ENCODE measurements at places on chromosomes 1 and 21.

DNA sequence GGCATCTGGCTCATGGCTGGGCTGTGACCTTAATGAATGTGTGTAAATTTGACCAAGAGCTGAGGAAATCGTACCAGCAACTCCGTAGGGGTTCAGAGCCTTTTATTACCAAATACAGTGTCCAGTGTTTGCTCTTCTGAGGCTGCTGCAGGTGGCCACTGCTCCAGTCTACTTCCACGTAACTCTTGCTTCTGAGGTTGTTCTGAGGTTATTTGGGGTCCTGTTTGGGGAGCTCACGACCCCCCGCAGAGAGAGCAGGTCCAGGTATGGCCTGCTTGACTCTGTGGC is 33.6 kb downstream of the MAN1C1 start:
- DNase-seq = no peak

GRCh38 chr21:39531064-39531463 is 79.3 kb downstream of the SH3BGR start:
- DNase-seq = no peak

- no peak for DNase-seq
Observed at GRCh38 chr1:228085287-228085951, 2.9 kb downstream of the ARF1 start.

DNA sequence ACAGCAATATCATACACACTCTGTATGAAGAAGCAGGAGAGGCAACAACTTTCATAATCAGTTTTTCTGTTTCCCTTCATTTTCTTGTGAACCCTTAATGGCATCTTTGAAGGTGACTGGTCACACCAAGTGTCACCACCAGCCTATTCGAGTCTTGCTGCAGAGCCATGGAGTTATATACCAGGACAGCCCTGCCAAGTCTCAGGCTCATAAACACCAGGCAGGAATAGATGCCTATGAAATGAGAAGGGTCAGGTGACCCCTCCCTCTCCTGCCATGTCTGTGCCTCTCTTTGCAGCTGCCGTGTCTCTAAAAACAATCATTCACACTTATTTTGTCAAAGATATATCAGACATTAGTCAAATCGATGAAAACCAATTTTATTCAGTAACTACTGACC is 28.0 kb downstream of the NECAP2 start:
- DNase-seq = no peak

DNA sequence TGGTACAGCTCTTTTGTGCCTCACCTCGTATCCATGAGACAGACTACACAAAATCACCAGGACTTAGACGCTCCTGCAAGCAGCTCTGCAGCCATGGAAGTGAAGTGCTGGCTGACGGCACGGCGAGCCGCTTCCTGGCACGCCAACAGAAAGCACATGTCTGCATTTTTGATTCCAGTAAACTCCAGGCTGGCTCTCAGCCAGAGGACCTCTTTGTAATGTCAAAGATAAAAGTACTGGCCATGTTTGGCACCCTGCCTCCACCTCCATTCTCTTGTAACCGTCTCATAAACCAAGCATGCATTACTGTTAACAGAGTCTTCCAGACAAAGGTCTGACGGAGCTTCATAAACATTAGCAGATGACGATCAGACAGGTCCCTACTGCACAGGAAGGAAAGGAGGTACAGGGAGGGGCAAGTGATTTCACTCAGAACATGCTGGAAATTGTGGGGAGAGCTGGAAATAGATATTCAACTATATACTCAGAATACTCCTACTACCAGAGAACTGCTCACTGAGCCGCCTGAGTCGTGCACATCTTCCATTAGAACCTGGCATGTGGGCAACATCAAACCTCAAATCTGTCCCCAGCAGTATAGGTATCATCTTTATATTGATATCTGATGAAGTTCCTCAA is 632.0 kb downstream of the SMYD3 start:
- DNase-seq = peak; percentile 63

DNA sequence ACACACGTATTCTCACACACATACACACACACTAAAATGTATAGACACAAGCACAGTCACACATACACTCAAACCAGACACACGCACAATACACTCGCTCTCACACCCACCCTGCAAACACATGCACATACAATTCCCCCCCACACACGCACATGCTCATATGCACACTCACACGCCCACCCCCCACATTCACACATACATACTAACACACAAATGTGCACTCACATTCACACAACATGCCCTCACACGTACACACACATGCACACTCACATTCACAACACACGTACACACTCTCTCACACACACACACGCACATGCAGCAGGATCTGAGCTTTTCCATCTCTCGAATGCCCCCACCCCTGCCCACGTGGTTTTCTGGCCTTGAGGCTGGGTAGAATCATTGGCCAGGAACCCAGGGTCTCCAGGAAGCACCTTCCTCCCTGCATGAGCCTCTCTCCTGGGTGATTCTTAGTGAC is 589.7 kb downstream of the PTPRU start:
- no peak for DNase-seq

GRCh38 chr1:27872802-27873551 is 633 bp downstream of the THEMIS2 start:
- no peak for DNase-seq

DNA sequence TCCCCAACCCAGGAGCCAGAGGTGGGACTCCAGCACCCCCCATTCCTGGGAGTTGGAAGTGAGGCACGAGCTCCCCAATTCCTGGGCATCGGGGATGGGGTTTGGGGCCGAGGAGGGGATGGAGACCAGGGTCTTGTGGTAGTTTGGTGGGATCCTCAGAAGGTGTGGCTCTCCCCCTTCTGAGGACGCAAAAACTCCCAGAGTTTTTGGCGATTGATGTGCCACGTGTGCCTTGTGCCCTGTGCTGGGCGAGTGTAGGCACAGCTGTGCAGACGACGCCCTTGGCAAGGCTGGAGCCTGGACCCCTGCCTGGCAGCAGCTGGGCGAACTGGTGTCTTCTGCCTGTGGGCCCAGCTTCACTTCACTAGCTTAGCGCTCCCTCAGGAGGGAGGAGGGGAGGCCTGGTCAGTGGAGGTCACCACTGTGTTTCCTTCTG is 2.6 kb downstream of the GUK1 start:
- DNase-seq = peak; percentile 49

- no peak for DNase-seq
Observed at GRCh38 chr1:29542548-29542947, 306.2 kb downstream of the PTPRU start.

DNA sequence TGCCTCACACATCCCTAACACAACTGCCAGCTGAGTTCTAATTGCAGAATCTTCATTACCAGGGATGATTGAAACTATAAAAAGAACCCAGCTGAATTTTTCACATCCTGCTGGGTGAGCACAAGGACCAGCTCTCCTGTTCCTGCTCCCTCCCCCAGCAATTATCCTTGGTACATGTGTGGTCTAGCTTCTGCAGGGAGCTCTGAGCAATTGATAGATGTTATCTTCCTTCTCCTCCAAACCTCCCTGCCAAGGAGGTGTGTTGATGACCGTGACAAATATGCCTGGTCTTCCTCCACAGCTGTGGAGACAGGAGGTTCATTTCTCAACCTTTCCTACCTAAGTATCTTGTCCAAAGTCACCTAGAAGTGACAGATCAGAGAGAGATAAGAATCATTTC is 65.3 kb upstream of the MAN1A2 start:
- DNase-seq = no peak

DNA sequence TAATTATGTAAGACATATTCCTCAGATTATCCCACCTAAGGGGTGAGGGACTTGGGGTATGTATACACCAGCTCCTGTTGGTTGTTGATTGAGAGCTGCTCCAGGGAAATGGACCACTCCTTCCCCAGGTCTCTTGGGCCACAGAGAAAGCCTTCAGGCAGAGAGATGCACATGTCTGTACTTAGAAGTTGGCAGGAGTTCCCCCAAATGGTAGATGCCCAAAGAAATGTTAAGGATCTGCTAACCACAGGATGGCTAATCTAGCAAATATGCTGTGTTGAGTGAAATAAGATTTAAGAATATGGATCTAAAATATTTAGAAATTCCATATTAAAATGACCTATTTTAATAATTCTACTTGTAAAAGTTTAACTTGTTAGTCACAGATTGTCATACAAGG is 100.8 kb upstream of the DNAH14 start:
- DNase-seq = no peak

- DNase-seq = no peak
Observed at GRCh38 chr1:185439727-185440415, 122.8 kb upstream of the IVNS1ABP start.

DNA sequence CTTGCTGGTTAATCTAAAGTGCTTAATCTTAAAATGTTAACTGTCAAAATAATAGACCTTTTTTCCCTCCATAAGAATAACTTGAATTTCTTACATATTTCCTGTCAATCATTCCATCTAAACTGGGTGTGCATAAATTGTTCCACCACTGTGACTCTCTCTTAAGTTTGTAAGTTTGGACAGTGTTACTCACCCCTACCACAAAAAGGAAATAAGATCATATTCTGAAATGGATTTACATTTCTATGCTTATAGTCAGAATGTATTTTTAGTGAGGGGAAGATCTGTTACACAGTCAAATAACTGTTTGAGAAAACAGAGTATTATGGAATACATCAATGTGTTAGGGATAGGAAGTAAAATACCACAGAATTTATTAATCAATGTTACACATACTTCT is 109.6 kb upstream of the DPYD start:
- no peak for DNase-seq

DNA sequence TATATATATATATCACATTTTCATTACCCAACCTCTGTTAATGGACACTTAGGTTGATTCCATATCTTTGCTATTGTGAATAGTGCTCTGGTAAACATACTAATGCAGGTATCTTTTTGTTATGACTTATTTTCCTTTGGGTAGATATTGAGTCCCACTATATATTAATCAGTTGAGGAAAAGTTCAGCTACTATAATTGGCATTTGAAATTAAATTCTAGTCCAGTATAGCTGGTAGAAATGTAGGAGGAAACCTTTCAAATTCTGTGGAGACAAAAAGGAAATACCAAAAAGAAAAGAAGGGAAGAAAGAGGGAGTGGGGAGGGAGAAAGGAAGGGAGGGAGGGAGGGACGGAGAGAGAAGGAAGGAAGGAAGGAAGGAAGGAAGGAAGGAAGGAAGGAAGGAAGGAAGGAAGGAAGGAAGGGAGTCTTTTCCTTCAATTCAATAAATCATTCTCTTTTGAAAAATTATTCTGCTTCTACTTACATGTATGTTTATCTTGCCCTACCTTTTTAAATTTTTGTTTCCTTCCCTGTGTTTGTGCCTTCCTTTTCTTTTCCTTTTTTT is 311.9 kb downstream of the TPR start:
- DNase-seq = no peak

- no peak for DNase-seq
Observed at GRCh38 chr1:179124873-179125272, 43.0 kb downstream of the TOR3A start.

DNA sequence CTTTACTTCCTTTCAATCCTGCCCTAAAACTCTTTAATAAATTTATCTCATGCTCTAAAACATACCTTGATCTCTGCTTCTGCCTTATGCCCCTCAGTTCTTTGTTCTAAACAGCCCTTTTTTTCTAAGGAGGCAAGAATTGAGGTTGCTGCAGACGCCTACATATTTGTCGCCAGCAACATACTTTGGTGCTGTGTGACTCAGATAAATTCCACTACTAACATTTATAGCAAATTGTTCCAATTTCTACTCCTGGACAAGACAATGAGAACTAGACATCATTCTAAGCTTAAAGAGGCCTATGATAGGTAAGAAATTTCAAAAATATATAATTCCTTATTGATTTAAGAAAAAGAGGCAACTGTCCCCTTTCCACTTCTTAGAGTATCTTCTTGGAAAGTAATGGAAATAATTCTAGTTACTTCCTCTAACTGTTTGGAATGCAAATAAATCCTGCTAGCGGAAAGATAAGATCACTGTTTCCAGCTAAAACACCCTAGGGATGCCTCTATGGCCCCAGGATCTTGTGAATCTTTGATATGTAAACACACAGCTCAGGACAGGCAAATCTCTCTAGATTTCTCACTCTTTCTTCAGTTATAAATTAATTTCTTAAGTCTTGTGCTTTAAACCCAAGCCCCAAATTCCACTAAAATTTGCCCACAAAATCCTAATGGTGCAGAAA is 869.1 kb downstream of the KCNT2 start:
- DNase-seq = no peak

DNA sequence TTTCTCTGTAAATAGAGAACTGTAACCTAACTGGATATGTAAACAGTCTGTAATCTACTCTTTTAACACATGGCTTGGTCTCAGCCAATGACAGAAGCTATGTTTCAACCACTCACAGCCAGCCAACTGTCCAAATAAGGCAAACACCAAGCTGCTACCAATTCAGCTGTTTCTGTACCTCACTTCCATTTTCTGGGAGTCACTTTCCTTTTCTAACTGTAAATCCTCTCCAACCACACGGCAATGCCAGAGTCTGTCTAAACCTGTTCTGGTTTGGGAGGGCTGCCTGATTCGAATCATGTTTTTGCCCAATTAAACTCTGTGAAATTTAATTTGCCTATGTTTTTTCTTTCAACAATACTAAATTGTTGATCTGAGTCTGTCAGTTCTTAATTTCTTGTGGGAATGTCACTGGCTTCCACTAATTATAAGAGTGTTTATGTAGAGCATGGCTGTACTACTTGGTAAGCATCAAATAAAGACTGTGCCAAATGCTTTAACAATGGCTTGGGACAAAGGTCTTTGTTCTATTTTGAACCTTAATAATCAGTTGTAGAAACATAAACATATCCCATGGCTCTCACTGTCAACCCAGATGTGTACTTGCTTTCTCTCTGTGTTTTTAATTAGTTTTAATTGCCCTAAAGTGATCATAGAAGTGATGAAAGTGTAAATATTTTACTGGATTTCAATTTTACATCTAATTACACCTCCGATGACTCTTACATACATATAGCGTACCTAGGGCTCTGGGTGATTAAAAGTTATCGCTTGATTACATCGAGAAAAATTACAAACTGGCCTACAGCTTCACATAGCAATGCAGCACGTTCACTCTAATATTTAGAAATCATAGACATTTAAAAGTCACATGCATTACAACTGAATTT is 1144.6 kb upstream of the TMPRSS15 start:
- DNase-seq = no peak

GRCh38 chr1:65409314-65409713 is 11.2 kb upstream of the LEPR start:
- no peak for DNase-seq

- DNase-seq = no peak
Observed at GRCh38 chr21:44477712-44478111, 22.4 kb downstream of the LRRC3 start.

DNA sequence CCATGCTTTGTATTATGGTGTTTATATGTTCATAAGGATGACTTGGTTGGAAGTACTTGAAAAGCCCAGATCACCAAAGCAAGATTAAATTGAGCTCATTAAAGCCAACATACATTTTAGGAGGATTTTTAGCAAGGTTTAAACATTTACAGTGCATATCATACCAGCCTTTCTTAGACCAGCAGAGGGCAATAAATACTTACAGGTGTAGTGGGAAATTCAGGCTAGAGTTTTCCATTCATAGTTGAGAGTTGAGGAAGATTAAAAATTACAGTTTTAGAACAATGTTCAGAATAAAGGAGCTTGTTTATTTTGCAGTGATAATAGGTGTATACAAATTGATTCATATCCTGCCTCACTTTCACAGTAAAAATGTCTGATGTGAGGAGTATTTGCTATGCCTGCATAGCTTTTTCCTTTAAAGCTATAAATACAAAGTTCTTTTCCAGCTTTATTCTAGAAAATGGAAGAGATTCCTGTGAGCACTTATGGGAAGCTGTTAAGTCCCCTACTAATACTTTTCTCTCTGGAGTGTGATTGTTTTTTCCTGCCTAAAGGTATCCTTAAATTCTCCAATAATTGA is 35.3 kb downstream of the DTL start:
- no peak for DNase-seq

GRCh38 chr1:202329891-202330290 is 11.8 kb downstream of the UBE2T start:
- DNase-seq = no peak

- DNase-seq = no peak
Observed at GRCh38 chr1:81547912-81548303, 252.8 kb upstream of the ADGRL2 start.
